ENCODE measurements at places on chromosomes 4 and X.

DNA sequence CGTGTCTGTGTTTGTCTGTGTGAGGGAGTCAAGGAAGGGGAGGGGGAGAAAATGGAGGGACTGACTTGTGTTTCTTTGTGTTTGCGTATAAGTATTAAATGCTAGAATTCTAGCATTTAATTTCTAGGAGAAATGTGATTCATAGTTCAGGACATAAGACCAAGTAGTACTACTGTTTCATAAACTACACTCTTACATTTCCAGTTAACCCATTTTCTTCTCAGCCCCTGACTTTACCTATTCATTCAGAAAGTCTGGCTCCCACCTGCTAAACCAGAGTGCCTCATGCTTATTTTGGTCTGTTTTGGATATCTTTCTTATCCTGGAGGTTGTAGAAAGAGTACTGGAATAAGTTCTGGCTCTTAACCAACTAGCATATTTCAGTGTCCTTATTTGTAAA lies 14.2 kb downstream of the EDA start:
- no peak for DNase-seq

- no peak for DNase-seq
Measured at GRCh38 chrX:118553042-118553710, 57.6 kb downstream of the DOCK11 start.

- DNase-seq = no peak
Measured at GRCh38 chr4:108081256-108081655, 87.5 kb downstream of the LEF1 start.

- no peak for DNase-seq
Measured at GRCh38 chrX:115367951-115368350, 78.4 kb downstream of the LUZP4 start.

GRCh38 chrX:139049465-139049864 lies 337.9 kb upstream of the FGF13 start:
- DNase-seq = no peak

- no peak for DNase-seq
Measured at GRCh38 chr4:40553995-40554394, 75.7 kb downstream of the RBM47 start.

GRCh38 chr4:122746485-122746965 lies 14.0 kb downstream of the BBS12 start:
- no peak for DNase-seq

DNA sequence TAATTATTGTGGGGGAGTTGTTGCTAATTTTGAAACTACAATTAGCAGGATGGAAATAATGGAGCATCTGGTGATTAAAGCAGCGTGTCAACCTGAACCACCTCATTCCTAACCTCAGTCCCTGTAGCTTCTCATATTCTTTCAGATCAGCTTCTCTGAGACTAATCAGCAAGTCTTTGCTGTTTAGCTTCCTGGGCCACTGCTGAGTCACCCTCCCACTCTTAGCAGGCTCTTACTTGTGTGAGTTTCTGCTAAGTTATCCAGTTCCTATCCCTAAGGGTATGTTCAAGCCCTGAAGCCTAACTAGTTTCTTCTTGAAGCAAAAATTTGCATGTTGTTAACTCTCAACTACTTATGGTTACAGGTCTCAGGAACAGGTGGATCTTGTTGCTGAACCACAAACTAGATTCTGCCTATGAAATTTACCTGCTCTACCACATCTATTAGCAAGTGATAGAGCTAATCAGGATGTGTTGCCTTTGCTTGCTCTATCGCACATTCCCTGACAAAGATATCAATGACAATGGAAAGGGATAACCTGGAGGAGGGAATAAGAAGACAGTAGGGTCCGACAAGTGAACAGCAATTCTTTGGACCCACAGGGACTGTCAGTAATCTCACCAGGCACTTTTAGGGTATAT lies 134.2 kb downstream of the EIF4E start:
- DNase-seq = no peak

DNA sequence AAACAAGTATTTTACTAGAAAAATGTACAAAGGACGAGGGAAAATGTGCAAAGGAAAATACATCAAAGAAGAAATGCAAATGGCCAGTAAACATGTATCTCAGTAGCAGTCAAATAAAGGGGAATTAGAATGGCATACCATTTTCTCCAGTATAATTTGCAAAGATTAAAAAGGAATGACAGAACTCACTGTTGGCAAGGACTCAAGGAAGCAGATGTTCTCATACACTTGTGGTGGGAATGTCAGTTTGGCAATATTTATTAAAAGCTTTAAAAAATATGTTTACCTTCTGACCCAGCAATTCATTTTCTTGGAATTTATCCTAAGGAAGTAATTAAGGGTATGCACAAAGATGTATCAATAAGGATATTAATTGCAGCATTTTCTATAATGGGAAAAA lies 7.6 kb downstream of the CLCN5 start:
- DNase-seq = no peak

DNA sequence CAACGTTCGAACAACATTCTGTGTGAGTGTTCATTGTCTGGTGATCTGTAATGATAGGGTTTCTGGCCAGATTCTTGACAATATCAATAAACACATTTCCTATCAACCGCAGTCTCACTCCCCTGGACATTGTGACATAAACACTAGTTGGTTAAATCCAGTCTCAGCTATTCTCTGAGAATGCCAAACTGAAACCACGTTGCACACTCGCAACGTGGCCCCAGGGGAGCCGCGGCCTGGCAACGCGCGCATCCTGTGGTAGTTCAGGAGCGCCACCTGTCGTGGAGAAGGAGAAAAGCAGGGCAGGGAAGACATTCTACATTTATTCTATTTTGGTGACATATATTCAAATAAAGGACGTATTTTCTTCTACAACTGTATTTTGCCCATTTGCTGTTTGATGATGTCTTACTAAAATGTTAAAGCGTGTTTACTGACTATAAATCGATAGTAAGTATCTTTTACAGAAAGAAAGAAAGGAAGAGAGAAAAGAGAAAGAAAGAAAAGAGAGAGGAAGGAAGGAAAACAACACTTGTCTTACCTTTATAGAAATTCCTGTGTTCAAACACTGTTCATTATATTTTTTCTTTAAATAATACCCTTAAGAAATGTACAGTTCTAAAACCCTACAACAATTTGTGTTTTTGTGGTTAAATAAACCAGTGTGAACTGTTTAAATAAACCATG lies 738.3 kb upstream of the FRG1 start:
- DNase-seq = no peak

DNA sequence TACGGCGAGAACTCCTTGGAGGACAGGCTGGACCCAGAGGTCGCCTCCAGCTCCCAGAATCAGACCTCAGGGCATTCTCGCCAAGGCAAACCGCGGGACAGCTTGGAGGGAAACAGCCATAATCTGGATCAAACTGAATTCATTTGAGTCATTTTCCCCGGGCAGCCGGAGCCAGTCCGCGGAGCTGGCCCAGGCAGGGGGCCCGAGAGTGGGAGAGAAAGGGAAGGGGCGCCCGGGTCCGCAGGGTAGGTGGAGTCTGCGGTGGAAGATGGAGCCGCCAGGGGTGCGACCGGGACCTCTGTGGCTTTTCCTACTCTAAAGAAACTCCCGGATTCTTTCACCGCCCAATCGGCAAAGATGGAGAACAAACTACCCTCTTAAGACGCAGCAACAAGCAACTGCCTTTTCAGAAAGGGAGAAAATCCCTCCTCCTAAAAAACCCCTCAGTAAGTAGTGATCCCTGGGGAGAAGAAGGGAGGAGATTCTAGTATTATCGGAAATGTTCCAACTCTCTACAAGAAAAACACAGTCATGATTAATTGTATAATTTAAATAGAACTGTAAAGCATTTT lies 5.2 kb downstream of the NKX3-2 start:
- DNase-seq = no peak

- DNase-seq = peak; percentile 44
Measured at GRCh38 chr4:40055863-40056715, 561 bp upstream of the N4BP2 start.

DNA sequence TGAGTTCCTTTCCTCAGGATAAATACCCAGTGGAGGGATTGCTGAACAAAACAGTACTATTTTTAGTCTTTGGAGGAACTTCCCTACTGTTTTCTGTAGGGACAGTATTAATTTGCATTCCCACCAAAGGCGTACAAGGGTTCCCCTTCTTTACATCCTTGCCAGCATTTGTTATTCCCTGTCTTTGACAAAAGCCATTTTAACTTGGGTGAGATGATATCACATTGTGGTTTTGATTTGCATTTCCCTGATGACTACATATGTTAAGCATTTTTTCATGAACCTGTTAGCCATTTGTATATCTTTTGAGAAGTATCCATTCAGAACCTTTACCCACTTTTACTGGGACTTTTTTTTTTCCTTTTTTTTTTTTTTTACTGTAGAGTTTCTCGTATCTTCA lies 126.2 kb upstream of the ANXA10 start:
- no peak for DNase-seq

DNA sequence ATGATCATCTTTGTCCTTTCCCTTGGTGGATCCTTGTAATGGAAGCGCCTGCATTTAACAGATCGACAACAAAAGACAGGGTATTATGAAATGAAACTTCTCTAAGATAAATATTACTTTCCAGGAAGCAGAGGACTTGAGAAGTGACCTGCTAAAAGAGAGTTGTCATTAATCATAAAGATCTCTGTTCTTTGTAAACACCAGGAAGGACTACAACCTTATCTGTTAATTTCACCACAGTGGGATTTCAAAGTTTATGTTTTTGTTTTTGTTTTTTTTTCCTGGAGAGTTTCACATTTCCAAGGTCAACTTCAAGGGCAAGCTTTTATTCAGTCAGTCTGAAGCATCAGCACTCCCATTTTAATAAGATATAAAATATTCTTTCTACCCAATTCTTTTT lies 170.9 kb downstream of the RCHY1 start:
- DNase-seq = no peak

- no peak for DNase-seq
Measured at GRCh38 chr4:165288639-165289422, 38.6 kb upstream of the MSMO1 start.
